ENCODE measurements at places on chromosomes 16 and 17.

DNA sequence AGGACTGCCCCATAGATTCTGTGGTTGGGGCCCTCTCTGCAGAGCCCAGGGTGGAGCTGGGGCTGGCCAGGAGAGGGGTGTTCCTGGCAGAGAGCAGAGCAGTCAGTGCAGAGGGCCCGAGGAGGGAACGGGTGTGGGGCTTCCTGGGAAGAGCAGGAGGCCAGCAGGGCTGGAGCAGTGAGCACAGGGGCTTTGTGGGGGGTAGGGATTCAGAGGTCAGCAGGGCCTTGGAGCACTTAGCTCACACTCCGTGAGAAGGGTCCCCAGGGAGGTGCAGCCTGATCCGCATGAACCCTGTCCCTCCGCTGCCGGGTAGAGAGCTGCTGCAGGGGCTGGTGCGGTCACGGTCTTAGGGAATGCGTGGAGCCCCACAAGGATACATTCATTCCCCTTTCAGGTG lies 113.0 kb upstream of the CIBAR2 start:
- no peak for DNase-seq

GRCh38 chr16:24801761-24802302 lies 43.9 kb upstream of the SLC5A11 start:
- DNase-seq, result no peak

GRCh38 chr17:77549726-77550366 lies 408.7 kb upstream of the TNRC6C start:
- no peak for DNase-seq

- DNase-seq, result no peak
These were observed 55.4 kb downstream of the CDK5R1 start for GRCh38 chr17:32542186-32542585.

- DNase-seq, result no peak
These were observed 8.6 kb downstream of the KRT28 start for GRCh38 chr17:40791111-40791510.

GRCh38 chr17:46876353-46876887 lies 25.0 kb downstream of the WNT9B start:
- peak; percentile 75 for DNase-seq

- DNase-seq, result no peak
These were observed 24.8 kb downstream of the GINS2 start for GRCh38 chr16:85663891-85664321.

DNA sequence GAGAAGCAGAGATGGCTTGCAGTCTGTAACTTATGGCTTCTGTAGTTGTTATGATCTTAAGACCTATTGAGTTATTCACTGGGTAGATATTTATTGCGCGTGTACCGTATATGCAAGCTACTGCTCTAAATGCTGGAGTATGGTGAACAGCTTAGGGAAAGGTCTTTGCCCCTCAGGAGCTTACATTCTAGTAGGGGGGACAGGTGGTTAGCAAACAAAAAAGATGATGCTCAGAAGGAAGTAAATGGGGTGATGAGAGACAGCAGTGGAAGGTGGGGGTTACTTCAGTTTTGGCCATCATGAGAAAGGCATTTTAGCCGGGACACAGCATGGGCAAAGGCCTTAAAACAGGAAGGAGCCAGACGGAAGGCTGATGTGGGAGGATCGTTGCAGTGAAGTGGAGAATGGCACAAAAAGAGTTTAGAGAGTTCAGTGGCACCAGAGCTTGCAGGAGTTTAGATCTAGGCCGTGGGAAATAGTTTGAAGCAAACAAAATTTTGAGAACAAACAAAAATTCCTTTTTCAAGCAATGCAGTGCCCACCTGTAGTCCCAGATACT lies 2.1 kb downstream of the ARMC7 start:
- DNase-seq, result no peak

GRCh38 chr17:17886226-17886625 lies 49.4 kb upstream of the SREBF1 start:
- DNase-seq, result no peak

GRCh38 chr16:87740909-87741424 lies 24.8 kb downstream of the KLHDC4 start:
- no peak for DNase-seq

- no peak for DNase-seq
These were observed 79.8 kb downstream of the HELZ start for GRCh38 chr17:67165201-67165600.

DNA sequence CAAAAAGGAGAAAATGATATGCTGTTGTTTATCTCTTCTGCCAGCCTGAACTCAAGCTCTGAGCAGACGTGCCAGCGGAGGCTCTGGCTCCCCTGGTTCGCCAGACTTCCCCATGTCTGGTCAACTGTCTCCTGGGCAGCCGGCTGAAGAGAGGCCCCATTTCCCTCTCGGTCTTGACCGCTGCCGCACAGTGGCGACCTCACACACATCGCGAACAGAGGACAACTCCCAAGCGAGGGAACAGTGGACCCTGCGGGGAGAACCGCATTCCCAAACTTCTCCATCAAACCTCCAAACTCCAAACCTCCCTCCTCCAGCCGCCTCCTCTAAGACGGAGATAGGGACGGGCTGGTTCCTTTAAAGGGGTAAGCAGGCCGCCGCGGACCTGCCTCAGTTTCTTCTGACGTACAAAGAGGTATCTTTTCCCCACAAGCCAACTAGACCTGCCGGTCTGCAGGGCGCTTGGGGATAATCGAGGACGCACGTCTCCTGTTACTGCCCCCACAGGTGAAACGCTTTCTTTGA lies 24.9 kb upstream of the RFFL start:
- peak; percentile 78 for DNase-seq

- no peak for DNase-seq
These were observed 358.3 kb downstream of the SOX9 start for GRCh38 chr17:72479113-72479512.

GRCh38 chr17:49930880-49931279 lies 38.1 kb upstream of the DLX4 start:
- no peak for DNase-seq

- no peak for DNase-seq
These were observed 204.4 kb downstream of the IRF8 start for GRCh38 chr16:86103320-86103719.

- DNase-seq, result no peak
These were observed 110.5 kb downstream of the SHISA6 start for GRCh38 chr17:11351479-11351878.

- DNase-seq, result no peak
These were observed 17.6 kb upstream of the SPPL2C start for GRCh38 chr17:45826919-45827588.

GRCh38 chr17:692116-692515 lies 22.5 kb downstream of the VPS53 start:
- DNase-seq, result no peak

DNA sequence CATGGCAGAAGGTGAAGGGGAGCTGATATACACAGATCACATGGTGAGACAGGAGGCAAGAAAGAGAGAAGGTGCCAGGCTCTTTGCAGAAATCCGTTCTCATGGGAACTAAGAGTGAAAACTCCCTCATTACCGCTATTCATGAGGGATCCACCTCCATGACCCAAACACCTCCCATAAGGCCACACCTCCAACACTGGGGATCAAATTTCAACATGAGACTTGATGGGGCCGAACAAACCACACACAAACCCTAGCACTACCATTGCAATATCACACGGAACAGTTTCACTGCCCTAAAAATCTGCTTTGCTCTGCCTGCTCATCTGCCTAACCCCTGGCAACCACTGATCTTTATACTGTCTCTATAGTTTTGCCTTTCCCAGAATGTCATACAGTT lies 34.8 kb downstream of the C17orf67 start:
- peak; percentile 65 for DNase-seq

- peak; percentile 49 for DNase-seq
These were observed 1.2 kb upstream of the KRT17 start for GRCh38 chr17:41625602-41626001.

- DNase-seq, result no peak
These were observed 57.6 kb upstream of the B4GALNT2 start for GRCh38 chr17:49074851-49075540.

DNA sequence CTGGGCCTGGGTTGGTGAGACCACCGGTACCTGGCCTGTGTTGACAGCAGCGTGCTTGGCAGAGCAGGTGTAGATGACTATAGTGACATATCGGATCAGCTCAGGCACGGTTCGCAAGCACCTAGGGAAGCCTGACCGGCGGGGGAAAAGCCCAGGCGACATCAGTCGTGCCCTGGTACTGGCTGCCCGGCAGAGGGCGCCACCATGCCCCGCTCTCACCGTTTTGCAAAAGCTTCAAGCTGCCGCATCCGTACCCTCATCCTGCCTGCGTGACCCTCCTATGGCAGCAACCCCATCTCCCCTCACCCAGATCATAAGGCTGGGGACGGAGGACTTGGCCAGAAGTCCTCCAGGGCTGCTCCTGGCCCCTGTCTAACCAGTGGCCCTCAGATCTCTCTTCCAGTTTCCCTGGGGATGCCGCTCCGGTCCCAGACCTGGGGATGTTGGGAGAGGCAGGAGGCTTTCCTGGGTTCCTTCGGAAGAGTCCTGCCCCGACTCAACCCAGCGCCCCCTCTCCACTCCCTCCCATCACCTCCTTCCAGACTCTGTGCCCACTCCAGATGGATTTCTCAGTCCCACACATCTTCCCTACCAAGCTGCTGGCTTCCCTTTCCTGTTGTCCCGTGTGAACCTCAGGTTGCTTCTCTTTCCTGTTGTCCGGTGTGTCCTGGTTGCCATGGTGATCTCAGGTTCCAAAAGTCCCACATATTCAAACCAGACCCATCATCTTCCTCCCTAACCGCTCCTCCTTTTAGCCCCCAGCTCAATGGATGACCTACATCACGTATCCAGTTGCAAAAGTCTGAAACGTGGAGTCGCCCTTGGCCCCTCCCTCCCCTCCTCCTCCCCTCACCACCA lies 13.7 kb downstream of the ALOX12B start:
- peak; percentile 78 for DNase-seq

GRCh38 chr16:5056352-5056751 lies 9.4 kb downstream of the C16orf89 start:
- no peak for DNase-seq

- peak; percentile 23 for DNase-seq
These were observed 212.5 kb upstream of the CPHXL start for GRCh38 chr16:75938818-75939217.

DNA sequence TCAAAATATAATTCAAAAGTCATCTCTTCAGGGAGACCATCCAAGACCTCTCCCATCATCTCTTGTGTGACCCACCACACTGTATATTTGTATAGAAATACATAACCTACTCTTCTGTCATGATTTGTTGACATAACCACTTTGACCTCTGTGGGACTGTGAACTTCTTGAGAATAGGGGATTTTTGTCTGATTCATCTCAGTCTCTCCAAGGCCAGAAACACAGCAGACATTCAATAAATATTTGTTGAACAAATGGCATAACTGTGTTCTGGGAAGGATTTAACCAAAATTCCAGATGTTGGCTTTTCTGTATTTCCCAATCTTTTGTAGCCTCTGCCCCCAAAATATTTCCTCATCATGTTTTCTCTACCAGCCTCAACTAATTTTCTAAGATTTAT lies 169.7 kb downstream of the CDH11 start:
- no peak for DNase-seq

- DNase-seq, result peak; percentile 23
These were observed 1.2 kb upstream of the TCAP start for GRCh38 chr17:39663688-39664580.

GRCh38 chr17:80942423-80943345 lies 49.0 kb upstream of the CHMP6 start:
- DNase-seq, result no peak

DNA sequence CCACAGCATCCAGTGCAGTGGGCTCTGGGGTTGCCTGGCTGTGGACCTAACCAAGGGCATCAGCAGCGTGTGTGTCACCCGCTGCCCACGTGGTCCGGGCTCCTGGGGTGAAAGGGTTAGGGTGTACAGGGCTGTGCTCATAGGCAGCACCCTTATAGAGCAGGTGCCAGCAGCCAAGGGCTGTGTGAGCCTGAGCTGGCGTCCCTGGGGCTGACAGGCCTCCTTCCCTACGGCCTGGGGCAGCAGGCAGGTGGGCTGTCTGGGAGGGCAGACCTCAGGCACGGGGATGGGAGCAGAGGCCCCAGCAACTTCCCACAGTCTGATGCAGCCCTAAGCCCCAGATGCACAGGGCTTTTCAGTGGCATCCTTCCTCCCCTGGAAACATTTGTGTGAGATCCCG lies 13.9 kb downstream of the CD300A start:
- no peak for DNase-seq

GRCh38 chr17:75570034-75570676 lies 17.4 kb upstream of the MYO15B start:
- no peak for DNase-seq

- peak; percentile 94 for DNase-seq
These were observed 218.3 kb downstream of the SOX9 start for GRCh38 chr17:72338847-72339790.

- no peak for DNase-seq
These were observed 43.7 kb downstream of the NCOR1 start for GRCh38 chr17:16171613-16172012.

- DNase-seq, result no peak
These were observed 14.6 kb downstream of the SLC46A1 start for GRCh38 chr17:28391401-28391800.

GRCh38 chr17:7884581-7885366 lies 3.8 kb upstream of the CHD3 start:
- no peak for DNase-seq

GRCh38 chr17:12242345-12242954 lies 221.8 kb downstream of the MAP2K4 start:
- no peak for DNase-seq

- no peak for DNase-seq
These were observed 99.4 kb upstream of the SDK2 start for GRCh38 chr17:73743518-73744201.

DNA sequence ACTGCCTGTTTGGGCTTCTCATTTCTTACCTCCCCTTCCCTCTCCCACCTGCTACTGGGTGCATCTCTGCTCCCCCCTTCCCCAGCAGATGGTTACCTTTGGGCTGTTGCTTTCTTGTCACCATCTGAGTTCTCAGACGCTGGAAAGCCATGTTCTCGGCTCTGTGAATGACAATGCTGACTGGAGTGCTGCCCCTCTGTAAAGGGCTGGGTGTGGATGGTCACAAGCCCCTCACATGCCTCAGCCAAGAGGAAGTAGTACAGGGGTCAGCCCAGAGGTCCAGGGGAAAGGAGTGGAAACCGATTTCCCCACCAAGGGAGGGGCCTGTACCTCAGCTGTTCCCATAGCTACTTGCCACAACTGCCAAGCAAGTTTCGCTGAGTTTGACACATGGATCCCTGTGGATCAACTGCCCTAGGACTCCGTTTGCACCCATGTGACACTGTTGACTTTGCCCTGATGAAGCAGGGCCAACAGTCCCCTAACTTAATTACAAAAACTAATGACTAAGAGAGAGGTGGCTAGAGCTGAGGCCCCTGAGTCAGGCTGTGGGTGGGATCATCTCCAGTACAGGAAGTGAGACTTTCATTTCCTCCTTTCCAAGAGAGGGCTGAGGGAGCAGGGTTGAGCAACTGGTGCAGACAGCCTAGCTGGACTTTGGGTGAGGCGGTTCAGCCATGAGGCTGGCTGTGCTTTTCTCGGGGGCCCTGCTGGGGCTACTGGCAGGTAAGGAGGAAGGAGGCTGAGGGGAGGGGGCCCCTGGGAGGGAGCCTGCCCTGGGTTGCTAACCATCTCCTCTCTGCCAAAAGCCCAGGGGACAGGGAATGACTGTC lies at the start of gene CD68:
Gene CD68, plus strand, starts transcription at position 638 of the 833 bp plus-strand sequence. Its CDS starts 40 bp downstream, at position 678.
- peak; percentile 88 for DNase-seq

- DNase-seq, result no peak
These were observed 2.0 kb downstream of the WNK4 start for GRCh38 chr17:42782166-42783061.
